Osteocyte (in vitro differentiated cells): ENCODE measurements at places on chromosomes 12 and 14. TPM values are rescaled to one million over a fixed set of nuclear protein-coding genes. Genes with fewer than 3 reads are reported as not detected.

GLIPR1L1 gene
- not detected in 2 replicates for total RNA-seq

C14orf132 gene
- total RNA-seq = 84.8 and 86.9 TPM in 2 replicates

RAB15 gene
- total RNA-seq = 27.5 and 27.6 TPM in 2 replicates

KRT3 gene
- total RNA-seq = not detected in 2 replicates

KRT2 gene
- not detected in 2 replicates for total RNA-seq

FGD6 gene
- total RNA-seq = 11.2 and 11.9 TPM in 2 replicates

DNA sequence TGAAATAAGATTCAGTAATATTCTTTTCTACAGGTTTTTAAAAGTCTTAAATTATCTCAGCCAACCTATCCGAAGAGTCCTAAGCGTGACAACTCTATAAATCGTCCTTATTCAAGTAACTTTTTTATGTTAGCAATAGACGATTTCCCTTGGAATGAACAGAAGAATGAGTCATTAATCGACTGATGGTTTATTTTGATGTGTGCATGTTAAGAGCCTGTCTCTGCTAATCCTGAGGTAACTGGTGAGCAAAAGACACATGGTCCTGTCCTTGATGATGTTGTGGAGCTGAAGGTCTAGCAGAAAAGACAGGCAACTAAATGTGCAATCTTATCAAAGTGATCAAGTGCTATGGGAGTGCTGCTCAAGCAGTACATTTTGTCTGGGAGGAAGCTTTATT is 80.4 kb downstream of the DAAM1 start:
- DNase-seq = no peak

DNA sequence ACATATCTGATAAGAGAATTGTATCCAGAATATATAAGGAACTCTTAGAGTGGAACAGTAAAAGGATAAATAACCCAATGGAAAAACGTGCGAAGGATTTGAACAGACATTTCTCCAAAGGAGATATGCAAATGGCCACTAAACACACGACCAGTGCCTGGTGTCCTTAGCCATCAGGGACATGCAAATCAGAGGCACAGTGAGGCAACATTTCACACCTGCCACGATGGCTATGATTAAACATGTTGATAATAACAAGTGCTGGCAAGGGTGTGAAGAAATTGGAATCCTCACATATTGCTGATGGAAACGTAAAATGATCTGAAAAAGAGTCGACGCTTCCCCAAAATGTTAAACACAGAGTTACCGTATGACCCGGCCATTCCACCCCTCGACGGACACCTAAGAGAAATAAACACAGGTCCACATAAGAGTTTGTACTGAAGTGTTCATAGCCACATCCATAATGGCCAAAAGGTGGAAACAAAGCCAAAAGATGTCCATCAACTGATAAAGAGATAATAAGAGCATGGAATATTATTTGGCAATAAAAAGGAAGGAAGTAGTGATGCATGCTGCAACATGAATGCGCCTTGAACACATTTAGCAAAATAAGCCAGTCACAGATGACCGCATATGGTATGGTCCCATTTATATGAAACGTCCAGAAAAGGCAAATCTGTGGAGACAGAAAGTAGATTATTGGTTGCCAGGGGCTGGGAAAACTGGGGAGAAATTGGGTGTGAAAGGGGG is 6.3 kb upstream of the TMEM121 start:
- no peak for DNase-seq

DNA sequence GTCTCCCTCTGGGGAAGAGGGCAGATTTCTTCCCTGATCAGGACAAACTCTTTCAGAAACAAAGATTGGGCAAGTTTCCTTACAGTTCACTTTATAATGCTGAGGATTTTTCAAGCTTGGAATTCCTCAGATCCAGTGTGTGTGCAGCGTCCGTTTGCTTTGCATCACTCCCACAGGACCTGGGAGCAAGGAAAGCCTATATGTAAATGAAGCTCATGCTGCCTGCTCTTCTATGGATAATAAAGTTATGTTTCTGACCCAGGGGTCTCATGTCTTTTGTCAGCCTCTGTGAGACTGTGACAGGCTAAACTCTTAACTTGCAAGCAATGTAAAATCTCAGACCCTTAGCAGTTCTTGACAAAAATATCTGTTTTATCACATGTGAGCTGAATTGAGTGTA is 41.6 kb downstream of the TRHDE start:
- no peak for DNase-seq

DNA sequence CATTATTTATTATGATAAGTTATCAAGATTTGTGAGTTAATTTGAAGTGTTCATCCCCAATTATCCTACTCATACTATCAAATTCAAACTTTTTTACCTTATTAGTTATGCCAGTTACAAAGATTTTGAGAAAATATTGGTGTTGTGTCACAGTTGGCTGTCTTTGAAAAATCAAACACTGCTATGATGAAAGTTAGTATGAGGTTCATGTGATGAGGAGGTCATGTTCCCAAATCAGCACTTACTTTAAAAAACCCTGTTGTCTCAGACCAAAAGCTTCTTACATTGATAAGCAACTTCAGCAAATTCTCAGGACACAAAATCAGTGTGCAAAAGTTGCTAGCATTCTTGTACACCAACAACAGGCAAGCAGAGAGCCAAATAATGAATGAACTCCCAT is 68.1 kb downstream of the TTC6 start:
- DNase-seq = no peak

DNA sequence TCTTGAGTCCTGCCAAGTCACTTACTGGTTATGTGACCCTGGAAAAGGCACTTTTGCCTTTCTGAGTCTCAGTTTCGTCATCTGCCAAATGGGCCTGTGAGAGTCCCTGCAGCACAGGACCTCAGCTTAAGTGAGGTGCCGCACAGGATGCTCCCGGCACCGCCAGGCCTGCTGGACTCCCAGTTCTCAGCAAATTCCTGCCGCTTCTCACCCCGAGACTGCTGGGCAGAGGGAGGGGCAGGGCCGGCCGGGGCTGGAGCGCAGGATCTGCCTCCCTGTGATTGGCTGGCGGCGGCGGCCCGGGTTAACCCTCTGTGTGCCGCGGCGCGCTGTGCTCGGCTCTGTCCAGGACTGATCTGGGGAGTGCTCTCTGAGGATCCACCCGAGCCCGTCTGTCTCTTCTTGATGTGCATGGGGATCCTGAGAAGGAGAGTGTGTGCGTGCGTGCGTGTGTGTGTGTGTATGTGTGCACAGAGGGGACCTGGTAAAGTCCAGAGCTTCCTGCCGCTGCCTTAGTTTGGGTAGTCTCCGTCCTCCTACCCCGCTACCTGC is 8.6 kb downstream of the SETD1B start:
- DNase-seq = no peak

DNA sequence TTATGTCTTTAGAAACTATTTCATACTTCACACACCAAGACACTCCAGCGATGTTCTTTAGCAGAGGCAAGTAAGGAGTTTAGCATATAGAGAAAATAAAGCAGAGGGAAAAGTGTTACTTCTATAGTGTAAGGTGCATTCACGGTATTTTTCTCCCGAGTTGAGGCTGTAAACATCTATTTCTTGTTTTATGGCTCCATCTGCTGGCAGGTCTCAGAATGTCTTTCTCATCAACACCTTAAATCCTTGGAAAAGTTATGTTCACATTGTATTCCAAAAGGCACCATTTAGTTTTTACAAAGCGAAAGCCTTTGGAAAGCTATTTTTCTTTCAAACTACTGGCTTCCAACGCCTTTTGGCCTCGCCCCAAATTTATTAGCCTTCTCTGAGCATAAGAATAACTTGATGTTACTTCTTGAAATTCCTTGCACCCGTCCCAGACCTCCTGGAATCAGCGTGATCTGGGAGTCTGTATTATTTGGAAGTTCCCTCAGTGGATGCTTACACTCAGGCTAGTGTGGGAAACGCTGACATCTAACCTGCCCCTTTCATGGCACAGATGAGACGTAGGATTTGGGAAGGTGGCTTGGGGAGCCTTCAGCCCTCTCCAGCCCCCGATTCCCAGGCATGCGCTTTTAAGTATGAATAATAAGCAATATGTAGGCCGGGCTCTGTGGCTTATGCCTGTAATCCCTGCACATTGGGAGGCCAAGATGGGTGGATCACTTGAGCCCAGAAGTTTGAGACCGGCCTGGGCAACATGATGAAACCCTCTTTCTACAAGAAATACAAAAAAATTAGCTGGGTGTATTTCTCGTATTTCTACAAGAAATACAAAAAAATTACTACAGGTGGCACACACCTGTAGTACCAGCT is 1.9 kb upstream of the PIWIL1 start:
- no peak for DNase-seq

DNA sequence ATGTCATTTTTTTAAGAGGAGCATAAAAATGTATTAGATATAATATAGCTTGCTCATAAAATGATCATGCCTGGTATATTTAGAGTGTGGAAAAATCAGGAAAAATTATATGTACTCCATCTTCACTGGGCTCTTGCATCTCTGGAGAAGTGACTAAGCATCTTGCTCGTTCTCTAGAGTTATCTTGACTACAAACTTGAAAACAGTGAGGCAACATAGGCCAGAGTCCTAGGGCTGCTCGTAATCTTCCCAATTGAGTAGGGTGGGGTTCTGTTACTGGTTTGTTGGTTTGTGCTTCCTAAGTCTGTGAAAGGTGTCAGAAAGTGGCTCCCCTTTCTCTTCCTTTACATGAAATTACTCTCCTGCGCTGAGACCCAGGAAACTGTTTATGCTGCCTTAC is 46.2 kb downstream of the AACS start:
- DNase-seq = no peak

GRCh38 chr12:124165695-124166094 is 129.2 kb upstream of the RFLNA start:
- no peak for DNase-seq

DNA sequence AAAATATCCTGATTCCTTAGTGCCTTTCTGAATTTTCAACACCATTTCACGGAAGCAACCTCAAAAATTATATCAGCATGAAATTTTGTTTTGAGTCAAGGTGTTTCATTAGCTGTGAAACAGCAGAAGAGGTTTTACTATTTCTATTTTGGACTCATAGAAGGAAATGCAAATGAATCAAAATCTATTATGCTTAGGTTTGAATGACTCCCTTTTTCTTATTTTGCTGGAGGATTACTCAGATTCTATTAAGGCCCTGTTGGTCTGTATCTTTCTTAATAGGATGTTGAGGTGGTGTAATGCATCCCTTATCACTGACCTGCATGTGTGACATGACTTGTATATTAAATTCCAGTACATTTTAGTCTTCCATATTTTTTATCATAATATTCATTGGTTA is 165.8 kb downstream of the TMTC2 start:
- no peak for DNase-seq

DNA sequence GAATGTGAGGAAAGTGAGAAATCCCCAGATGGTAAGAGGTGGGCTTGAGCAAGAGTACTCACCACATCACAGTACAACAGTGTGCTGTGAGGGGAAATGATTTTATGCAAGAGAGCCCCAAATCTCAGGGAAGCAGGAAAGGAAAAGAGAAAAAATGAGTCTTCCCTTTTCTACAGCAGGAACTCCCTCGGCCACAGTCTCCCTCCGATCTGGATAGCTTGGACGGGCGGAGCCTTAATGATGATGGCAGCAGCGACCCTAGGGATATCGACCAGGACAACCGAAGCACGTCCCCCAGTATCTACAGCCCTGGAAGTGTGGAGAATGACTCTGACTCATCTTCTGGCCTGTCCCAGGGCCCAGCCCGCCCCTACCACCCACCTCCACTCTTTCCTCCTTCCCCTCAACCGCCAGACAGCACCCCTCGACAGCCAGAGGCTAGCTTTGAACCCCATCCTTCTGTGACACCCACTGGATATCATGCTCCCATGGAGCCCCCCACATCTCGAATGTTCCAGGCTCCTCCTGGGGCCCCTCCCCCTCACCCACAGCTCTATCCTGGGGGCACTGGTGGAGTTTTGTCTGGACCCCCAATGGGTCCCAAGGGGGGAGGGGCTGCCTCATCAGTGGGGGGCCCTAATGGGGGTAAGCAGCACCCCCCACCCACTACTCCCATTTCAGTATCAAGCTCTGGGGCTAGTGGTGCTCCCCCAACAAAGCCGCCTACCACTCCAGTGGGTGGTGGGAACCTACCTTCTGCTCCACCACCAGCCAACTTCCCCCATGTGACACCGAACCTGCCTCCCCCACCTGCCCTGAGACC is 7.8 kb downstream of the ATN1 start:
- DNase-seq = no peak

DNA sequence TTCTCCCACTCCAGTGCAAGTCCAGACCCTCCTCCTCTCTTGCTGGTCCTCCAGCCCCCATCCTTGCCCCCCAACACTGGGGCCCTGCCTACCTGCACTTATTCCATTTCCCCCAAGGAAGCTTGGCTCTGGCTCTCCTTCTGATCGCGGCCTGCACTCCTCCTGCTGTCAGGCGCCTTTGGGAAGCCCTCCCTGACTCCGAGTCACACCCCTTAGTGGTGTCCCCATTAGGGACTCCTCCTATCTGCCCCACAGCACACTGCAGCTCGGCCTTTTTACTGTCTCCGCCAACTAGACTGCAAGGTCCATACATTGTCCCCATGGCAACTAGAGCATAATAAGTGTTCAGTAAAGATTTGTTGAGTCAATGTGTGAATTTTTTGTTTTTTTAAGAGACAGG is 32.9 kb downstream of the FIGNL2 start:
- no peak for DNase-seq

DNA sequence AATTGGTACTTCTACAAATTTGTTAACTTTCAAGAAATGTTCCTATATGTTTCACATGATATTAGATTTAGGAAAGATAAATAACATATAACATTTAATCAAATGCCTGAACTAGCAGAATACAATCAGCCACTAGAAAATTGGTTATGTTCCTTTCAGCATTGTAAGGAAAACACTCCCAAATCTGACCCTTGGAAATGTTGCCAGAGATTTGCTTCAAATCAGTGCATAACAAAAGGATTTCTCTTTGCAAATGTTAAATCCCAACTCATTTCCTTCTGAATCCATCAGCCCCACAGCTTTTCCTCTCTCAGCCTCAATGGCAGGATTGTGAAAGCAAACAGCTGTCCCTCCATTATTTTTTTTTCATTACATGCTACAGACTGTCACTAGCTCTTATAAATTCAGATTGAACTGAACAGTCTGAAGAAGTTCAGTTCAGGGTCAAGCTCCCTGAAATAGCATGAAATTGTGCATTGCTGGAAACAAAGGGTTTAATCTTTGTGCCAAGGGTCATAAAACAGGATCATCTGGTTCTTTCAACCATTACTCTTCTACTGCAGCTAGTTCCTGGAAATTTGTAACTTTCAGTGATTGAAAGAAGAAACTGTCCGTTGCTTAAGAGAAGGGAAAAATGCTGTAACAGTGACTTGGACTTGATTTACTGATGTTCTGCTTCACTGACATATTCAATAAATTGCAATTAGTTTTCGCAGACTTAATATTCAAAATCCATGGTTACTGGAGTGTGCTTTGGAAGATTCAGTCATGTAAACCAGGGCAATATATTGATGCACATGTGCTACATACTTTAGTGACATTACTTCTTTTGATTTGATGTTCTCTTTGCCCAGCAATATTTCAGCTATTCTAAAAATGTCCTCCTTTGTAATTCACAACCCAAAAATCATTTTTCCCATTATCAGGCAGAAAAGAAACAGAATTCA is 246.4 kb downstream of the RPL10L start:
- DNase-seq = no peak

DNA sequence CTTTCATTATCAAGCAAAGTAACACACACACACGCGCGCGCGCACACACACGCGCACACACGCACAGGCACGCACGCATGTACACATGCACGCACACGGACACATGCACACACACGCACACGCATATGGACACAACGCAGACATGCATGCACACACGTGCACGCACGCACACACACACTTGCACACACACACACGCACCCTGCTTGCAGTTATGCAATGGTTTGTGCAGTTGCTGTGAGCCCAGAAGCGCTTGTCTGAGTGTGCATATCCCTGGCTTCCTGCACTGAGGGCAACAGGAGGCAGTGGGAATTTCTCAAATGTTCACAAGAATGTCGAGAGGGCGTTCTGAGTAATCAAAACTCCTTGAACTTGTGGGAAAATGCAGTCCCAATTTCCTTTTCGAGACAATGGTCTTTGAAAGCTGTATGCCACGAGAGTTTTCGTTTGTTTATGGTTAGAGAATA is 41.6 kb downstream of the NFKBIA start:
- DNase-seq = no peak
